ENCODE measurements at places on chromosomes 13 and 19.

DNA sequence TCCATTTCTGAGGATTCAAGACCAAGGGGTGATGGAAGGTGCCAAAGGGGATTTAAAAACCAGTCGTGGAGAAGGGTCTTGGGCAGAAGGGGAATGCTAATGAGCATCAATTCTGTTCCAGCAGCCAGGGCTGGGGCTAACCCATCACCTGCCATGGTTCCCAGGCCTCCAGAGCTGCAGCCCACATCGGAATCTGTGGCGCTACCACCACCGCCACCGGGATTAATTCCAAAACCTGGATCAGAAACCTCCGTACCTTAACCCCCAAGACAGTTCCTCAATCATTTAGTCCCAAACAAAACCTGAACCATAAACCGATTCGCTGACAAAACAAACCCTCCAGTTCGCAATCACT is 583 bp downstream of the ZNF615 start:
- DNase-seq = no peak

DNA sequence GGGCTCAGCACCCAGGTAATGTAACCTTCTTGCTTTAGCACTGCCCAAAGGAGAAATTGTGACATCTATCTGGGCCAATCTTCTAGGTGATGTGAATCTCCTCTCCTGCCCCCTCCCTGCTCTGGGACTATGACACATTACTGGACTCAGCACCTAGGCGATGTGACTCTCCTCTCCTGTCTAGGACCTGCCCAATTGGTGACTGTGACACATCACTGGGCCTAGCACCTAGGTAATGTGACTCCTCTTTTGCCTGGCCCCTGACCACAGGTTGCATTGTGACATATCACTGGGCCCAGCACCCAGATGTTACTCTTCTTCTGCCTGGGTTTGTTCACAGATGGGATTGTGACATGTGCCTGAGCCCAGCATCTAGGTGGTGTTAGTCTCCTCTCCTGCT is 45.0 kb downstream of the ZNF85 start:
- no peak for DNase-seq

- DNase-seq = no peak
Measured at GRCh38 chr19:47027586-47028088, 8.0 kb downstream of the NPAS1 start.

DNA sequence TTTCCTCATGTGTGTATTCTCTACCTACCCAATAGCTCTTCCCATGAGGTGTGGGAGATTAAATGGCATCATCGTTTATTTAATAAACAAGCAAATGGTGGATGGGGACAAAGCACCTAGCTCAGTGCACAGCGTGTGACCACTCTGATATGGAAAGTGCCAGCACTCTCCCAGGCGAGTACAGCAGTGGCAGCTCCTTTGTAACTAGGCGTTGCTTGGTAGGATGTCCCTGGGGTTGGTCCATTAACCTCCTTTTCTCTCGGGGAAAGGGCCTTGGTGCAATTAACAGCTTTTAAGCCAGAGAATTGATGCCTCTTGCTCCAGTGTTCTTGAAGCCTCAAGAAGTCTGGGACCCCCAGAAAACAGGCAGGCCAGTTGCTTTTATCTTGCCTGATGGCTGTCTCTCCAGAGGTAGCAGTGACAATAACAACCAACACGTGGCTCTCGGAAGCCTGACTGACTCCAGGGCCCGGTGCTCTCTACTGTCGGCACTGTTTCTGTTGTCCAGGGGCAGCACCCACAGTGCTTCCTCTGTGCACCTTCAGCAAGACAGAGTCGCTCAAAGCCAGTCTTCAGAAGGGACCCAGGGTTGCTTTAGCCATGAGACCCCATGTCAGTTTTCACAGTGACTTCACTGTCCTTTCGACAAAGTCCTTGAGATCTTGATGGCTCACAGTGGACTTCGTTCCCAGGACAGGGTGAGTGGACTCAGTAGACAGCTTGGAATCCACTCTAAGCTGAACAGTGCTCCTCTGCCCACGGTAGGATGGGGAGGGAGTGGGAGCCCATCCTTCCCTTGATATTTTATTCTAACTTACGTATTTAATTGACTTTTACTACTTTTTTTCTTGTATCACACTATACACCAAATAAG is 33.9 kb upstream of the NPAS1 start:
- DNase-seq = no peak

GRCh38 chr19:54415901-54416673 is 823 bp downstream of the TTYH1 start:
- DNase-seq = no peak

DNA sequence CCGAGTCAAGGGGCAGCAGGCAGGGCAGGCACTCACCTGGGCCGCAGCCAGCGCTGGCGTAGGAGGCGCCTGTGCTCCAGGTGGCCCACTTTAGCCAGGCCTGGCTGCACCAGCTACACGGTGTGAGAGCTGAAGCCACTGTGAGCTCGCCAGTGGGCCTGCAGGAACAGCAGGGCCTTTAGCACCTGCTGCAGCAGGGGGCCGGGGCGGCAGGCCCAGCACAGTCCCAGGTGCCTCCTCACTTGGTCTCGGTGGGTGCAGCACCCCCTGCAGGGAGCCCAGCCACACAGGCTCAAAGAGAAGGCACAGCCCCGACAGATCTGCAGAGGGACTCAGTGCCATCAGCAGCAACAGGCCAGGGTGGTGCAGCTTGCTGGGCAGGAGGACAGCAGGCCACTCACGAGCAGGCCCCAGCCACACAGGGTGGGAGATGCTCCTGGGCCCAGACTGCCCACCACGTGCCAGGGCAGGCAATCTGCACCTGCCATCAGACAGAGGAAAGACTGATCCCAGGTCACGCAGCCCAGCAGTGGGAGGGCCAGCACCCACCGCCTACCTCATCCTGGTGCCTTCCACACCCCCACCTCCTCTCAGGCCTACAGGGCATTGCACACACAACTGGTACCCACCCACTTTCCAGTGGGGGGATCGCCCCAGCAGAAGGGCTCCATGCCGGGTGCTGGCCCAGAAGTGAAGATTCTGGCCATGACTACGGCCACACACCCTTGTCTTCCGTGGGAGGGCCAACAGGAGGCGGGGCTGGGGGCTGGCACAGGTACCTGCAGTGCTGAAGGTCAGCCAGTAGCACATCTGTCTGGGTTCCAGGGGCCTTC is 15.8 kb downstream of the ARHGAP33 start:
- no peak for DNase-seq

GRCh38 chr19:48740164-48740972 is at the start of gene RASIP1:
TSS of gene RASIP1 (minus strand) at chr19:48740610. CDS start at chr19:48740282, 328 bp downstream.
- DNase-seq = no peak

GRCh38 chr13:27533155-27533643 is 82.8 kb upstream of the MTIF3 start:
- peak; percentile 49 for DNase-seq

DNA sequence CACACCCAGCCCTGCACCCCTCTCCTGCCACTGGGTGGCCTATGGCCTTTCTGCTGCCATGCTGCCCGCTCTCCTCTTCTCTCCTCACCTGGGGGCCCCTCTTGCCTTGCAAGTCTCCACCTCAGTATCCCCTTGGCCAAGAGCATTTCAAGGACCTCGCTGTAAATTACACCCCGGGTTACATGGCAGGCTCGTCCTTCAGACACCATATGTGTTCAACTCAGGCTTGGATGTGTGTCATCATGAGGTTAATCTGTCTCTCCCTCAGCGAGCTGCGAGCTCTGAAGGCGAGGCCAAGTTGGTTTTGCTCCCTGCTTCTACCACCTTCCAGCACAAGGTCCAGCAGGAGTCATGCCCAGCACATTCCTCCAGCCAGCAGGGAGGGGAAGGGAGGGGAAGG is 74.8 kb upstream of the TM9SF2 start:
- DNase-seq = no peak

DNA sequence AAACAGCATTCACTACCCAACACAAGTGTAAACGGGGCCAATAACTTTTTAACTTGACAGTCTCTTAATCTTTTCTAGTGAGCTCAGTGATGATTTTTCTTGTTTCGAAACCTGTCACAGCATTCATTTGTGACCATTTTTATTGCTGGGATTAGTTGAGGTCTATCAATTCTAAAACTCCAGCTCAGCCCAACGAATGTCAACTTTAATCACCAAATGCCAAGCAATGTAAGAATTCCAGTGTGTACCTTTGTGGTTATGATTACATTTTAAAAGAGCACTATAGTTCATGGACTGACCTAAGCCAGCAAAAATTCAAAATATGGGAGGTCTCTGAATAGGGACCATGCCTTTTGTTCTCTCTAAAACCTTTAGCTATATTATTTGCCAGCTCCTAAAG is 694.3 kb upstream of the SGCG start:
- no peak for DNase-seq

- DNase-seq = no peak
Measured at GRCh38 chr13:29508876-29509252, 86.6 kb downstream of the SLC7A1 start.

GRCh38 chr13:90947976-90948375 is 399.5 kb upstream of the MIR17HG start:
- DNase-seq = no peak

DNA sequence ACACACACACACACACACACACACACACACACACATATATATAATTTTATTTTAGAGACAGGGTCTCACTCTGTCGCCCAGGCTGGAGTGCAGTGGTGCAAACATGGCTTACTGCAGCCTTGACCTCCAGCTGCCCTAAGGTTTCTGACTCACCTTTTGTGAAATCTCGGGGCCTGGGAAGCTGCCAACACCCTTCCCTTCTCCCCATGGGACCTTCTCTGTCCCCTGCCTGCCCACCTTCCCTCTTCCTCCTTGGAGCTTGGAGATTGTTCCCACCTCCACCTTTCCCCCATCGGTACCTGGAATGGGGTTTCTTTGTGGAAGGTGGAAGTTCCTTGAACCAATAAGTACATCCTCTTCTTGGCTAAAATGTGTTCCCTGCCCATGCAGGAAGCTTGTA is 6.3 kb downstream of the ARRDC5 start:
- no peak for DNase-seq

- no peak for DNase-seq
Measured at GRCh38 chr13:87671753-87672605, 808 bp downstream of the SLITRK5 start.

DNA sequence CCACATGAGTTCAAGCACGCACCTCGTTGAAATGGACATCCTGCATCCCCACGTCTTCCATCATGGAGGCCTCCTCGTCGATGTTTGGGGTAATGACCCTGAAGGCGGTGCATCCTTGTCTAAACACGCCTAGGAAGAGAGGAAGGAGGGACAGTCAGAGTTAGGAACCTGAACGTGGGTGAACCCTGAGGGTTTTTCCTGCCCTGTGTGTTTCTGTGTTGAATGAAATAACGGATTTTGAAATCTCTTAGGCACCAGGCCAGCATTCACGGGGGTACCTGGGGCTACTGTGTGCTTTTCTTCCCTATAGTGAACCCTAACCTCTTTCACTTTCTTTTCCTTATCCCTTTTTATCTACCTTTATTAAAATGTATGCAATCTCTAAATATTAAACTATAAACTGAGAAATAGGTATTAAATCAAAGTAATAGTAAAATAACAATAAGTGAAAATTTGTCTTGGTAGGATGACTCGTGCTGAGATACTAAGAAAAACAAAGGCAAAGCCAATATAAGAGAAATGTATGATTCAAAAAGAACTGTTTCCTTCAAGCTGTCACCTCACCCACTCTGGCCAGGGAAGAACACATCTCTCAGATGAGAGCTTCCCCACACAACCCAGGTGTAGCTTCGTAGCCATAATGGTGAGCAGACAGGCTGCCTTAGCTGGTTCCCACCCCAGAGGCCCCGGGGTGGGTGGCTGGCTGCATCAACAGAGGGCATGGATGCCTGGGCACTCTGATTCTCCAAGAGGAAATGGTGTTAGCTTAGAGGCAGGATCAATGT is 72.1 kb upstream of the SLC15A1 start:
- DNase-seq = peak; percentile 12

- no peak for DNase-seq
Measured at GRCh38 chr13:37565425-37565824, 33.1 kb downstream of the POSTN start.

- DNase-seq = peak; percentile 75
Measured at GRCh38 chr13:46359714-46360113, 27.3 kb downstream of the RUBCNL start.

GRCh38 chr19:49581007-49581508 is at the start of gene PRRG2:
TSS of gene PRRG2 (plus strand) at chr19:49581316. CDS start at chr19:49583220, 1,904 bp downstream.
- no peak for DNase-seq

DNA sequence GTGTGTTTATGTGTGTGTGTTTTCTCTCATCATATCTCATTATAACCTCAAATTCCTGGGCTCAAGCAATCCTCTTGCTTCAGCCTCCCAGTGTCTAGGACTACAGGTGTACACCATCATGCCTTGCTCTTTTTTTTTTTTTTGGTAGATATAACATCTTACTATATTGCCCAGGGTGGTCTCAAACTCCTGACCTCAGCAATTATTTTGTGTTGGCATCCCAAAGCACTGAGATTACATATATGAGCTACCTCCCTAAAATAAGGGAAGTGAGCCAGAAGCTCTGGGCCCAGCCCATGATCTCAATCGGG is 448 bp upstream of the ZNF543 start:
- DNase-seq = no peak

DNA sequence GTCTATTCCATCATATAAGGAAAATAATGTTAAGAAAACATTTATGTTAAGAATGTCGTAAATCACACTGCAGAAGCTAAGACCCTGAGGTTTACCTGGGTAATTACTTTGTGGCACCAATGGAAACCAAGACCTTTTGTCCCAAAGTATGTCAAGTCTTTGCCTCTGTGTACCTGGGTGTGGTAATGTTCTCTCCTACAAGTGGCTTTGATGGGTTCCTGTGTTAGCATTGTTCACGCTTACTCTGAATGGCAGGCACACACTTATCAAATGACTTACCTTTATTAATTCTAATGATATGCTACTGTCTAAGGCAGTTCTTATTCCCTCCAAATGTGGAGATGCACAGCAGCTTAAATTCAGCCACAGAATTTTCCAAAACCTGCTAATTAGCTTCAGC is 206.1 kb downstream of the KCTD12 start:
- DNase-seq = no peak

DNA sequence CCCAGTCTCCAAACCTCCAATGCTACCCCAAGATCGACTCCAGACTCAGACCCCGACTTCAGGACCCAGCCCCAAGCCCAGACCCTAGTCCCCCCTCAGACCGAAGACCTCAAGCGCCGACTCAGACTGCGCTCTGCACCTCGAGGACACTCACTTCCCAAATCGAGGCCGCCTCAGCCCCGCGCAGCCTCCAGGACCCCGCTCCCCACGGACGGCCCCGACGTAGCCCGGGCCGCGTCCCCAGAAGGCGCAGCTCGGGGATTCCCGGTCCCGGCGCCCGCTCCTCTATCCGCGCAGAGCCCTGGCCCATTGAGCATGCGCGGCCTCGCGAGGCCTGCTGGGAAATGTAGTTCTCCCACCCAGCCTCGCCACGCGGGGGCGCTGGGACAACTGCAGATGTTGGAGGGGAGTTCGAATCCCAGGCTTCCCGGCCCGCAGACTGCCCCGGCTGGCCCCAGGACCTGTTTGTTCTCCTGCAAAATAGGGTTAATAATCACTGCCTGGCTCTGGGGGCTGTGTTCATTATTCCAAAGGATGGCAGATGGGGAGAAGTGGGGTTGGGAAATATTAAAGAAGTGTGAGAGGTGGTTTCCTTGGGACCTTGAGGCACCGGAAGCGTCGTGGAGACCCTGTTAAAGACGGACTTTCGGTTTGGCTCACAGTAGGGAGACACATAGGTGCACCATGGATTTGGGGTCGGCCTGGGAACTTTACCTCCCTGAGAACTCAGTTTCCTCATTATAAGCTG is at the start of gene APBA3:
APBA3 (minus strand) TSS at position 311 of the 748 bp plus-strand sequence. CDS start 1,428 bp downstream, outside the sequence.
- peak; percentile 72 for DNase-seq

- no peak for DNase-seq
Measured at GRCh38 chr19:24032651-24033050, 54.3 kb upstream of the ZNF254 start.

- DNase-seq = no peak
Measured at GRCh38 chr19:27679399-27679798, 1533.6 kb downstream of the UQCRFS1 start.

All from stromal cell of bone marrow (primary cell).